ENCODE measurements at places on chromosomes 12 and 14.

DNA sequence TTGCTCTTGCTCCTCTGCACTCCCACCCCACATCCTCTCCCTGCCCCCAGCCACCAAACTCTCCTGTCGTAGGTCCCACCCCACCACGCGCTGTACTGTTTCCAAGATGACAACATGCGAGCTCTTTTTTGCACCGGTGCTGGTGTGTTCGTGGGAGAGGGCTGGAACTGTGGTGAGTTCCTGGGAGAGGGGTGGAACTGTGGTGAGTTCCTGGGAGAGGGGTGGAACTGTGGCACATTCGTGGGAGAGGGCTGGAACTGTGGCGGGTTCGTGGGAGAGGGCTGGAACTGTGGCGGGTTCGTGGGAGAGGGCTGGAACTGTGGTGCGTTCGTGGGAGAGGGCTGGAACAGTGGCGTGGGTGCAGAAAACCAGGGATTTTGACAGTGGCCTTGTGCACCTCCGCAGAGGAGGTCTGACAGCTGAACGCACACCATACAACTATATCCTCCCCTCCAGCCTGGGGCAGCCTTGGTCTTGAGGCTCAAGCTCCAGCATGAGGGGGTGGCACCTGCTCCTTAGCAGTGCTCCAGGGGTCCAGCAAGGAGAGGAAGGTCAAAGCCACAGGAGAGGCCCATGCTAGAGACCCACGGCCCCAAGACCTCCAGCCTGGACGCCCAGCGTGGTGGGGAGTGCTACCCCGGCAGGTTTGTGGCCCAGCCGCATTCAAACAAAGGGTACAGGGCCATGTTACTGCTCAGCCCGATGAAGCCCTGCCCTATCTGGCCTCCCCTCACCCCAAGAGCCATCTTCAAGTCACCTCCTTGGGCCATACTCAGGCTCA is 50.1 kb downstream of the ACTN1 start:
- DNase-seq: no peak

DNA sequence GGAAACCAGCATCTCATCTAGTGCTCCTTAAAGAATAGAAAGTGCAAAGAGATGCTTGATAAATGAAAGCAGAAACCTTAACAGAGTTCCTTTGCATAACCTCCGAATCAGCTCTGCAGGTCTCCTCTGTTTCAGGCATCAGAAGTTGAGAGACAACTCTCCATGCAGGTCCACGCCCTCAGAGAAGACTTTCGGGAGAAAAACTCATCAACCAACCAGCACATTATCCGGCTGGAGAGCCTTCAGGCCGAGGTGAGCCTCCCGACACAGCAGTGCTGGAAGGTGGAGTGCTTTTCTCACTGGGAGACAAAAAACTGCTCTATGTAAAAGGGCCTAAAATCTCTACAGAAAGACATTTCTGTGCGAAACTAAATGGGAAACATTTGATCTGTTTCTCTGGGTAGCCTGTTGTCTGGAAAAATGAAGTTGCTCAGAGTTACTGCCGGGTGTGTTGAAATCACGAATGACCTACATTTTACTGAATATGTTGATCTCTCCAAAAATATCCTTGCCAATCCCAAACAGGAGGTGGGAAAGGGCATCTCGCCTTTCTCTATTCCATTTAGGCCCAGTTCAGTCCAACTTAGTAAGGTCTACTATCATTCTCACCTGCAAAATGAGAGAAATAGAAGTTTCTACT is 54.9 kb downstream of the RAB35 start:
- no peak for DNase-seq

DNA sequence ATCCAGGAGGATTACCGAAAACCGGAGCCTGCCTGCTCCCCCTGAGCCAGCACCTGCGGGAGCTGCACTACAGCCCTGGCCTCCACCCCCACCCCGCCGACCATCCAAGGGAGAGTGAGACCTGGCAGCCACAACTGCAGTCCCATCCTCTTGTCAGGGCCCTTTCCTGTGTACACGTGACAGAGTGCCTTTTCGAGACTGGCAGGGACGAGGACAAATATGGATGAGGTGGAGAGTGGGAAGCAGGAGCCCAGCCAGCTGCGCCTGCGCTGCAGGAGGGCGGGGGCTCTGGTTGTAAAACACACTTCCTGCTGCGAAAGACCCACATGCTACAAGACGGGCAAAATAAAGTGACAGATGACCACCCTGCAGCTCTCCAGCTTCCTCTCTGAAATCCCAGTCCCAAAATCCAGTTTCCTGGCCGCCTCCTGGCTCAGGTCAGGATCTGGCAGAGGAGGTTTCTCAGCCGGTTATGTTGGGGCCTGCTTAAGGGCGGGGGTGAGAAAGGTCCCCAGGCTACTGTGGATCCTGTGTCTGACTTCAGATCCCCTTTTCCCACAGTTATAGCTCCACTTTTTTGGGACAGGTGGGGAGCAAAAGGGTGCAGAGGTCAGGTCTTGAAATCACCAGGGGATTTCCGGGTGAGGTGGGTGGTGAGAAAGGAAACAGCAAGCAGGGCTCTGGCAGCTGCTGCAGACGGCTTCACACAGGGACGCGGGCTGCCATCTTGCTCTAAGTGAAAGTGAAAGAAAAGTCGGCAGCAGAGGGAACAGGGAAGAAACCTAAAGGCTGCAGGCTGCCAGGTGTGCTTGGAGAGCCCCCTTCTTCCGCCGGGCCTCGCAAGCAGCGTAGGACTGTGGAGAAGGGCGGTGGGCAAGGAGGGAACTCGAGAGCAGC is at the start of gene TAPBPL:
Gene TAPBPL, plus strand, starts transcription at position 695 of the 897 bp plus-strand sequence. CDS start 207 bp downstream, outside the sequence.
- DNase-seq: peak; percentile 89

DNA sequence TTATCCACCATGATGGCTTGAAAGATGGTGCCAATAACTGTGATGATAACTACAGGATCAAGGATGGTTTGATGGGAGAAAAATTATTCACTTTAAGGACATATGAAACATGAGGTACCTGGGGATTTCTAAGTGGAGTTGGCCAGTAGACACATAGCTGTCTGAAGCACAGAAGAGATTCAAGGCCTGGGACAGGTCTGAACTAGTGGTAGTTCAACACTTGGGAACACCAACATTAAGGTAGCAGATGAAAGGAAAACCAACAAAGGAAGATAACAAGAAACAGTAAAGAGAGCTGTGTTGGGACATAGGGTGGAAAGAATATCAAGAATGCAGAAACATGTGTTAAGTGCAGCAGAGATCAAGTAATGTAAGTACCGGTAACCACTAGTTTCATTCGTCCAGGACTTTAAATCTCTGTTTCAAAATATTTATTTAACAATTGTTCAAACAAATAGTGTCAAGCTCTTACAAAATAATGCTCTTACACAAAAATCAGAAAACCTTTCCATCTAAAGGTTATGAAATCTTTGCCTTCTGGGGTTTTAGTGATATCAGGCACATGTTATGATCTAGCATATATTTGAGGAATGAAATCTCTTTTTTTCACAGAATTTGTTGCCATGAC is 104.7 kb downstream of the ST8SIA1 start:
- peak; percentile 29 for DNase-seq

GRCh38 chr12:96249196-96250118 is 55.3 kb downstream of the ELK3 start:
- DNase-seq: no peak

Measured in H4 (cell line).